Activated CD4-positive, alpha-beta T cell treated with anti-CD3 and anti-CD28 coated beads, Interleukin-2, amount 10 ng/mL, durations not matched to agents 7 days and 5 days (primary cell): ENCODE measurements at places on chromosomes 16 and 17. TPM values are rescaled to one million over a fixed set of nuclear protein-coding genes. Genes with fewer than 3 reads are reported as not detected.

DNA sequence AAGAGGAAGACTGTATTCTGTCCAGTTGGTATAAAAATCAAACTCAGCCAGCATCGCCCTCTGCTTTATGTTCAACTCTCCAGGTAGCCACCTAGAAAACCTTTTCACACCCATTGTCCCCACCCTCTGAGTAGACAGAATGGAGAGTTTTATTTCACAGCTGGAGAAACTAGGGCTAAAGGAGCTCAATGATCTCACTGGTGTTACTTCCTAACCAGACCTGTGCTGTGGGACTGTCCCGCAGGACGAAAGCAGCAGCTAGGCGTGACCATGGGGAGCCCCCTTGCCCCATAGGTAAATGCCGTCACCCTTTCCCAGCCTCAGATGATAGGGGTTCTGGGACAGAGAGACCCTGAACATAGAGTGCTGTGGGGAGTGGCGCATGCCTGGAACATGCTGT is 67.7 kb downstream of the CYLD start:
- H3K36me3 ChIP-seq = no peaks in the 10 kb centered on the region
- no peaks in the 10 kb centered on the region for H3K27me3 ChIP-seq
- H3K4me3 ChIP-seq = no peak overlapping the region
- no peak overlapping the region for H3K27ac ChIP-seq
- DNase-seq = no peak

DNA sequence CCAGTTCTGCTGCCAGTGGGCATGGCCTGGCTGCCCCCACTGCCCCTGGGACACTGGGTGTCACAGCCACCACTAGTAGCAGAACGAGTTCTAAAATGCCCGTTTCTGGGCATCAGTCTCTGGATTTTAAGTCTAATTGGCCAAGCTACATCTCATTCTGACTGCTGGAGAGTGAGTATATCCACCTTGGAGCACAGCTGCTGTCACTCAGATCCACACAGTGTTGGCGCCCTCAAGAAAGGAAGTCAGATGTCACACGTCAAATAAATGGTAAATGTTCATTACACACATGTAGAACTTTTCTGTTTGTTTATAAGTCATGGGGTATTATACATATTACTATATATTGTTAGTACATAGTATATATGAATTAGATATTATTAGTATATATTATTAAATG is 19.4 kb downstream of the GNGT2 start:
- H3K36me3 ChIP-seq = peaks cover 4% of the 10 kb centered on the region
- peaks cover 42% of the 10 kb centered on the region for H3K4me1 ChIP-seq
- H3K4me3 ChIP-seq = peak overlapping the region; percentile 22
- no peak for DNase-seq

- H3K4me1 ChIP-seq = peaks cover 54% of the 10 kb centered on the region
- H3K36me3 ChIP-seq = peaks cover 18% of the 10 kb centered on the region
- no peaks in the 10 kb centered on the region for H3K27me3 ChIP-seq
- peak overlapping the region; percentile 55 for H3K4me3 ChIP-seq
- peak overlapping the region; percentile 95 for H3K27ac ChIP-seq
- peak; percentile 62 for DNase-seq
Measured at GRCh38 chr17:4480929-4481898, 17.5 kb upstream of the SPNS2 start.

The GLIS2 gene
- total RNA-seq = 0.12 TPM

- peak overlapping the region; percentile 25 for H3K27ac ChIP-seq
- peak; percentile 31 for DNase-seq
- no peaks in the 10 kb centered on the region for H3K27me3 ChIP-seq
Measured at GRCh38 chr16:642189-643049, 791 bp downstream of the MCRIP2 start.
